Activated T-helper 1 cell treated with Interleukin-2 at 50 U/mL for 16 hours (primary cell): ENCODE measurements at places on chromosomes 6 and 20.

- no peak for DNase-seq
These were observed 38.6 kb downstream of the HEBP2 start for GRCh38 chr6:138442663-138443062.

DNA sequence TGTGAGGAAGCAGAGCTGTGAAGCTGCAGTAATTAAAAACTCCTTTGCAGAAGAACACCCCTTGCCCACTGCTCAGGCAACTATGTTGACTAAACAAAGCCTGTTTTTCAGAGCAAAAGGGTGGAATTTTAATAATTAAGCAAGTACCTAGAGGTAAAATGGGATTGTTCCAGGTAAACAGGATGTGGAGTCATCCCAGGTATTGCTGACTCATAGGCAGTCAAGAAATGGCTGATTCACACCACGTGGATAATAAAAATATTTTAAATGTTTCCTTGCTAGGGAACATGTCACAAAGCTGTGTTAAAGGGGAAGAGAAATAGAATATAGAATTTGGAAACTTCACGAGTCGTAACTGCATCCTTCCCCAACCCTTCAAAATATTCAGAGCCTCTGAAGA, 491.8 kb downstream of the BTBD3 start:
- no peak for DNase-seq

DNA sequence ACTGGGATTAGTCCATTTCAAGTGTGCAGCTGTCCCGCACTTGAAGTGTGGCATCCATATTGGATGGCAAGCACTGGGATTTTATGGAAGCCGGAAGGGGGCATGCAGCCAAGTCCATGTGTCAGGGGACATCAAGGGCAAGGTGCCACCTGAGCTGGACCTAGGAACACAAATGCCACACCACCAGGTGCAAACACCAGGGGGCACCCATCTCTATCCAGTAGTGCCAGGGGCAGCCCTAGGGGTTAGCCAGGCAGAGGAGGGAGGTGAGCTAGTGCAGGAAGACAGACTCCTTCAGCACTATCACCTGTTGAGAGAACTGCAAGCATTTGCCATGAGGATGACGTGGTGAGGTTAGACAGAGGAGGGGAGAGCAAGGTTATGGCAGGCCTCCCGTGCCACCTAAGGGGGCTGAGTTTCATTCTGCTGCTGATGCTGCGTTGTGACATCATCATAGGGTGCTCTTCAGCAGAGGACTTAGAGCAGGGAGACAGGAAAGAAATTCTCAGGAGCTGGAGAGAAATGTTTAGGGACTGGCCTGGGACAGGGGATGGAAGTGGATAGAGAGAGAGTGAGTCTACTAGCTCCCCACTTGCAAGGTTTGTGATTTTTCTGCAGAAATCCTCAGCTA, 192.6 kb upstream of the SLC24A3 start:
- no peak for DNase-seq

DNA sequence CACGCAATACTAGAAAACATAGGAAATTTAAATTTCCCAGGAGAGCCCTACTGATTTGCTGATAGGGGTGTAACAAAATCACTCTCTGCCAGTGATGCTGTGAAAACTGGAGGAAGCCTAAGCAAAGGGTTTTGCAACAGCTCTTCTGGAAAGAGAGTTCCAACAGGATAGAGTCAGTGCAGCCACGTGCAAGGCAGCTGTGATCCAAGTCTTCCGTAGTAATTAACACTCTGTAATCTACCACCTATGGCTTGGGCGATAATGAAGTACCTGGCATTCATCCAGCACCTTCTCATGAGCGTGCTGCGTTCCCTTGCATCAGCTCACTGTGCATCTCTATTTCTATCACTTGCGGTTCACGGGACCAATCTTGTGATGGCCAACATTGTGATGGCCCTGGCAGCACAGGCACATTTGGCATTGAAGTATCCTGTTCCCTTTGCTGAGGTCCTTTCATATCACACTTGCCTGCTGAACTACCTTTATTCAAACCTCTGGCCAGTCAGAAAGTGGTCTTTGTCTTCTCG, 48.2 kb downstream of the IRF4 start:
- no peak for DNase-seq

GRCh38 chr20:6142348-6142993, 19.6 kb upstream of the FERMT1 start:
- DNase-seq: no peak

- no peak for DNase-seq
These were observed 25.4 kb downstream of the DIDO1 start for GRCh38 chr20:62900692-62901584.

DNA sequence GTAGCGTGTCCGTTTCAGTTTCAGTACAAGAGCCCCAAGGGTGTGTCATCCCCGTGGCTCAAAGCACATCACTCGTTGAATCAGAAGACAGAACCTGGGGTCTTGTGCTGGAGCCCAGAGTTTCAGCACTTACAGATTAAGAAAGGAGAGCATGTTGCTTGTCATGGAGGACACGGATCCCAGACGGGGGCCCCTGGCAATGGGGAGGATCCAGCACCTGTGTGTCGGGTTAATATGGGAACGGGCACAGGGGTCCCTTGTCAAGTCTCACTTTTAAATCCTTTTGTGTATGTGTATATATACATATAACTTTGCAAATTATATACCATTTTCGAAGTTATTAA, 23.4 kb downstream of the THBS2 start:
- DNase-seq: no peak

DNA sequence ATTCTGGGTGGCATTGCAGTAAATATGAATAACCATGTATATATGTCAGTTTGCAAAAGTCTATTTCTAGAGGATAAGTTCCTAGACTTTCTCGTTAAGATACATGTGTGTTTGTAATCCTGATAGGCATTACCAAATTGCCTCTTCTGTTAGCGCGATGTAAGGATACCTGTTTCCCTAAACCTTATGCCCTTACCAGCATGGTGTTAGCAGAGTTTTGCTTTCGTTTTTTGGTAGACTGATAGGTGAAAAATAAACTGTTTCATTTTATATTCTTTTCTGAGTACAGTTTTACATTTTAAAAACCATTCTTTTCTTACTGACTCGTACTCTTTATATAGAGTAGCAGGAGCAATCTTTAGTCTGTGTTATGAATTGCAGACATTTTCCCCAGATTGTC, 32.3 kb downstream of the SNX9 start:
- DNase-seq: no peak

DNA sequence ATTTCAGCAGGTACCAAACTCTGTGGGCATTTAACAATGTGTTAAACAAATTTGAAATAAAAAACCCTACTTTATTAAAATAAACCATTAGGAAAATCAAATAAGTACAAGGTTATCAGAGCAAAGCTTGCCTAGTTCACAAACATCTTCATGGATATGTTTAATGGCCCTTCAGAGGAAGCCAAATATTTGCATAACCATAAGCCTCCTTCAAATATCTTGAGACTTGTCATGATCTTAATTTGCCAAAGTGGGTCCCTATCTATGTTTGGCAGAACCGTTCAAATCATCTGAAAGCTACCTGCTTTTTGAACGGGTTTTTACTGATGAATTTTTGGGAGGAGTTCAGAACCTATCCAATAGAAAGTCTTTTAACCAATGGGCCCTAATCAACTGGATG, 176.3 kb downstream of the BACH2 start:
- DNase-seq: no peak

DNA sequence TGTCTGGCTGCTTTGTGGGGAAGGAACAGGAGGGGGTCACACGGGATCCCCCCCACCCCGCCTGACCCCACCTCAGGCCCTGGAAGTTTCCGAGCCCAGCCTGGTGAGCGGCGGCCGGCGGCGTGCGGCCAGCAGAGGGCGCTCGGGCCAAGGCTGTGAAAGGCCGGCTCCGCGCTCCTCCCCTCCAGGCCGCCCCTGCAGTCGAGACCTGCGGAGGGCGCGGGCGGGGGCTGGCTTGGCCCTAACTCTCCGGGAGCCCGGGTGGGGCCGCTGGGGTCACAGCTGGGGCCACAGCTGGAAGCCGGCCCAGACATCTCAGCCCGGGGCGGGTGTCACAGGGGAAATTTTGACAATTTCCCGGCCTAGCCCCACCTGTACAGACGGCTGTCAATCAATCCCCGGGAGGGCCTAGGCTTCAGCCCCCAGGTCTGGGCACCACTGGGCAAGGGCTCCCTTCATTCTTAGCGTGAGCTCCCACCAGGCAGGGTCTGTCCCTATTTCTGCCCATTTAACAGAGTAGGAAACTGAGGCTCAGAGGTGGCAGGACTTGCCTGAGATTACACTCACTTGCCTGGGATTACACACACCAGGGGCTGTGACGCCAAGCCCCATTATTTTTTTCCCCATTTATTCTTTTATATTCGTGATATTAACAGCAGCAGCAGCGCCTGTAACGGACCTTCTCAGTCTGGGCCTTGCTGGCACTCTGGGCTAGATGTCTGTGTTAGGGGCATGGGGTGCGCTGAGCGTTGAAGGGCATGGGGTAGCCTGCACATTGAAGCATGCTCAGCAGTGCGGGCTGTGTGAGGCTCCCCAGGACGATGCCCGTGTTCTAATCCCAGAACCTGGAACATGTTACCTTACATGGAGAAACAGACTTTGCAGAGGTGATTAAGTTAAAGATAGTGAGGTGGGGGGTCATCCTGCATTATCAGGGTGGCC, 23.0 kb downstream of the ZBP1 start:
- DNase-seq: peak; percentile 60

DNA sequence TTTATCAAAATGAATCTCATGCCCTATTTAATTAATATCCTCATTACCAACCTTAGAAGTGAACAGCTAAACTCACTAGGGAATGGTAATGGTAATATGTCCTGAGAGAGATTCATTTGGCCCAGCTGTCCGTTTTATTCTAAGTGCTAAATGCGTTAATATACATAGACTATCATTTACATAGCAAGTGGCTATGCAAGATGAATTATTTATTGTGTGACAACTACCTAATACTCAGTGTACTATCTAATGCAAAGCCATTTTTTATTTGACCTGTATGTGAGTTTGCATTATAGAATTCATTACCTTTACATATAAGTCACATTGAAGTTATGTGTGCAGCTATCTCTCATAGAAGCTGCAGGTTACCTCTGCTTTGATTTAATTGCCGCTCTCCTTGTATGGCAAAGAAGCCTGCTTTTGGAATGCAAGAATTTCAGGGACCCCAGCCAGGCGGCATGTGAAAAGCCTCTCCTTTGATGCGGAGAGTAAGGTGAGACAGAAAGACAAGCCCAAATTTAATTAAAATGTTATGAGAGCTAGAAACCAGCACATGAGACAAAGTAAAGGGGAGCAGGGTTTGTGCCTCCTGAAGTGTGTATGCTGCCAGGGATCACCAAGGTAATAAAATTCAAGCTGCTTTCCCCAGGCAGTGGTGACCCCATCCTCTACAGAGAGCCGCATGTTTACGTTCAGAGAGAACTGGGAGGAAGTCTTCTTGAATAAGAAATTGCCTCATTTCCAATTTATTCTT, 693.0 kb upstream of the MAP3K7 start:
- DNase-seq: no peak

DNA sequence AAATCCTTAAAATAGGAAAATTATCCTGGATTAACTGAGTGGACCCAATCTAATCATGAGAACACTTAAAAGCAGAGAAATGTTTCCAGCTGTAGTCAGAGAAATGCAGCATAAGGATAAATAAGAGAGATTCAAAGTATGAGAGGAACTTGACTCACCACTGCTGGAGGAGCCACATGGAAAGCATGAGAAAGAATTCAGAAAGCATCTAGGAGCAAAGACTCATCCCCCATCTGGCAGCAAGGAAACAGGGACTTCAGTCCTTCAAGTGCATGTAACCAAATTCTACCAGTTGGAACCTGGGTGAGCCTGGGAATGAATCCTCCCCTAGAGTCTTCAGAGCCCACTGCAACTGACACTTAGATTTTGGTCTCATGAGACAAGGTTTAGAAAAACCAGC, 33.7 kb downstream of the RNF146 start:
- DNase-seq: no peak

GRCh38 chr20:48725555-48725991, 102.2 kb downstream of the PREX1 start:
- no peak for DNase-seq

DNA sequence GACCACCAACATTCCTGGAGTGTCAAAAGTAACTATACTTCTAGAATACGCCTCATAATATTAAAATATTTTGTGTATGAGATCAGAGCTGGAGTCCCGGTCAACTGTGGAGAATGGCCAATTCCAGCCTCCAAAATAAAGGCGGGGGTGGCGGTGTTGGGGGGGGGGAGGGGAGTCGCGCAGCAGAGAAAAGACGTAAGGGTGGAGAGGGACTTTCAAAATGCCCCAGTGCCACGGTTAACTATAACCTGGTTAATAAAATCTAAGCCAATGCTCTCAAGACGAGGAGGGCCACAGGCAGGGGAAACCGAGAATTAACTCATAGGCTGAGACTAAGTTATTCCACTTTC, 1.3 kb downstream of the NUP153 start:
- no peak for DNase-seq

DNA sequence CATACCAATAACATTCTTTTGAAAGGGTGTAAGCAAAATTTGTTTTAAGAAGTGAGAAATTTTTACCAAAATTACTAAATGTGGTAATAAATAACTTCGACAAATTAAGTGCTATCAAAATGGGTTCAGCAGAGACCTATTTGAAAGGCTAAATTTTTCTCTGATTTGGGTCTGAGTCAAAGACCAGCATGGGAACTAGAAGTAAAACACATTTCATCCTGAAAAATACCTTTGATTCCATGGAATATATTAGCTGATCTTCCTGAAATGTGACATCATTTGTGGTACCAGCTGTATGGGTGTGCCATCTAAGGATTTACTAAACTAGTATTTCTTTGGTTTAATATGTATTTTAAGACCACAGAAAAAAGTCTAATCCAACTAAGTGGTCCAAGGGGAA, 63.6 kb downstream of the BLOC1S5 start:
- no peak for DNase-seq

DNA sequence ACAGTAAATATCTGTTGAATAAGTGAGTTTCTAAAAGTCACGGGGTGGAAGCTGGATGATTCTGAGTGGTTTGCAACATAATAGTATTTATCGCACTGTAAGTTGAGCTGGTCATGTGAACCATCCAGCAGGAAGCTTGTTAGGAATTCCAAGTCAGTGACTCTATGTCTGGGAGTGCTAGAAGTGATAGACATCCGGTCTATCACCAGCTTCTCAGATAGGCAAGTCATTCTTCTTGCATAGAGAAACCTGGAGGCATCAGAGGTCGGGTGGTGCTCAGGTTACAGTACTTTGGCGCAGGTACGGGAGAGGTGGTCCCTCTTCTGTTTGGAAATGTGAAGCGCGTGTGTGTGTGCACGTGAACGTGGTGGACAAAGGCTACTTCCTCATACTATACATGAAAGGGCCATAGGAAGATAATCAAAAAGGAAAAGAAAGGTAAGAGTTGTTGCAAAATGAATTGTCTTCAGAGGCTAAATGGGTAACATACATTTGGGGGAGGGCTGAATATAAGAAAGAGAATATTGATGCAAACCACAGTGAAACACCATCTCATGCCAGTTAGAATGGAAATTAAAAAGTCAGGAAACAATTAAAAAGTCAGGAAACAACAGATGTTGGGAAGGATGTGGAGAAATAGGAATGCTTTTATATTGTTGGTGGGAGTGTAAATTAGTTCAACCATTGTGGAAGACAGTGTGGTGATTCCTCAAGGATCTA, 299.3 kb upstream of the ZFP64 start:
- DNase-seq: no peak
